ENCODE measurements at places on chromosomes 7 and 10. TPM values are rescaled to one million over a fixed set of nuclear protein-coding genes. Genes with fewer than 3 reads are reported as not detected.

DNA sequence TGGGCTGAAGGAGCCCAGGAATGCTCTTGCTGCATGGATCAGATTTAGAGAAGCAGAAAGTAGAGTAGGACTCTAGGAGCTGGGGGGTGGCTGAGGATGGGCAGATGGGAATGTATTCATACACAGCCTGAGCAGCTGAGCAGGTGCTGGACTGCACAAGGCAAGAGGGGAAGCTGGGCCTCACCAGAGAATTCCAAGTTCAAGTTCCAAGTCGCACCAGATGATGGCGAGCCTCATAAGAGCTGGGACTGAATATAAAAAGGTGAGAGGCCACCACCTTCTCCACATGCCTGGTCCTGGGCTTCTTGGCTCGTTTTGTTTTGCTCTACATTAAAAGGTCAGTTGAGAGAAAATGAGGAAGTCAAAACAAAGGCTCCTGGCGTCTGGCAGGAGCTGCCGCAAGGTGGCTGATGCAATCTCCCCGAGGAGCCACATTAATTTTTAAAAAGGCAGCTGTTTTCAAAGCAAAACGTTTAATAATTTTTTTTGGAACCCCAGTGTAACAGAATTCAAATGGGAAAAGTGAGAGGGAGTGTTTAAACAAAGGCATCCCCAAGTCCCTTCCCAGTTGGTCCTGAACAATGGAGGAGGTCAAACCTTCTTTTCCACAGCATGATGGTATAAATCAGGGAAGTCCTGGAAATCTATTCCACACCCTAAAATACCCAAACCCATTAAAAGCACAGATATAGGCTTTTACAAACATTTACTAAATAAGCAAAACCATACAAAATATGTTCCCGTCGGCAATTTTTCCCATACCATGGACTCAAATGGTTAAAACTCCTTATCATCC is 9.5 kb downstream of the CYREN start:
- no peak for DNase-seq

GRCh38 chr10:5447611-5448071 is 35.3 kb downstream of the NET1 start:
- DNase-seq: no peak

DNA sequence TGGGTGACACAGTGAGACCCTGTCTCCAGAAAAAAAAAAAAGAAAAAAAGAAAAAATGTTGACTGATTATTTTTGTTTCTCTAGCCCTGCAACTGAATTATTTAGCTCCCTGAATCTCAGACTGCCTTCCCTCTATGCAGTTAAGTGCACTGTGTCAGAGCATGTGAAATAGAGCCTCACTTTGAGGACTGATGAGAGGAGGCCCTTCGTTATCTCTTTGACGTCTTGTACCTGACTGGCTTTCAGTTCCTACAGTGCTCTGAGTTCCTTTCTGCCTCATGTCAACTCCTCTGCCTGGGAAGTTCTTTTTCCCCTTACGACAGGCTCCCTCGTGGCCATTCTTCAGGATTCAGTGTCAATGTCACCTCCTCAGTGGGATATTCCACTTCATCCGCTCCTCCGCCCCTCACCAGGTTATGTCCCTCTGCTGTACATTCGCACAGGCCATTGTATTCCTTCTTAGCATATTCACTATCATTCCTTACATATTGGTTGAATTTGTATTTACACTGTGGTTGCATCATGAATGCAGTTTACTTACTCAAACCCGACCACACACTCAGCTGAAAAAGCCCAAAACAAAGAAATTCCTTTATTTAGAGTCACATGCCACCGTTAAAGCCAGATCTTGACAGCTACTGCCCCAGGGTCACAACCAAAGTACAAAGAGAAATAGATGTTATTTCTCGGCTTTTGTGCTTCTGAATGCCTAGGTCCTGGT is 18.1 kb upstream of the CAMK2G start:
- DNase-seq: no peak

DNA sequence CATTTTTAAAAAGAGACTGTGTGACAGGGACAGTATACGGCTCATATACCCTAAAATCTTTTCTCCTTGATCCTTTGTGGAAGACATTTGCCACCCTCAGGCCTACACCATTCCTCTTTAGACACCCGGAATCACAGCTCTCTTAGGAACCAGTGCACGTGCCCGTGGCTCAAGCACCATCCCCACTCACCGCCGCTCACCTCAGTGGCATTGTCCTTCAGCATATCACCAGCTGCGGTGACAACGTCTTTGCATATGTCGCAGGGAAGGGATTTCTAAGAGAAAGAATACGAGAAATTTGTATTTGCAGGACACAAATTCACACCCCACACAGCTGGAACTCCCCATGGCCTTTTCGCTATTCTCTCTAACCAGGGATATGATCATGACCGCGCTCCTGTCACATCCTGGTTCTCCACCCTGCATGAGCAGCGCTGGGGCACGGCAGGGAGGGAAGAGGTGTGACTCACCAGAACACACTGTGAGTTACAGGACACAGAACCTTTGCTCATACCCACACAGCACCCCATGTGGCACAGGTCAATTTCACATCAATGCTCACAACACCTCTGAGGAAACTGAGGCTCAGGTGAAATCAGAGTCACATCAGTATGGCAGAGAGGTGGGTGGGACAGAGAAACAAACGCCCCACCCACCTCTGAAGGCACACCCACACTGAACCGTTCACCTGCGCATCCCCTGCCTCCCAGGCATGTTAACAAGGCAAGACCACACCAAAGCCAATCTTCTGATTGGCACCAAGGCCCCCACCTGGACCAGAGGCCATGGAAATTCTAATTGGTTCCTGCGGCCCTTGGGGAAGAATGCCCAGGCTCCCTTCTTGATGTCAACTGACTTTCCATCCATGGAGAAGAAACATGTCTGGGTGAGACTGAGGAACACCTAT is 19.2 kb downstream of the PSAP start:
- no peak for DNase-seq

GRCh38 chr10:116888380-116889055 is 39.2 kb downstream of the ENO4 start:
- peak; percentile 59 for DNase-seq

GRCh38 chr7:137316648-137317353 is 26.7 kb downstream of the PTN start:
- no peak for DNase-seq

DNA sequence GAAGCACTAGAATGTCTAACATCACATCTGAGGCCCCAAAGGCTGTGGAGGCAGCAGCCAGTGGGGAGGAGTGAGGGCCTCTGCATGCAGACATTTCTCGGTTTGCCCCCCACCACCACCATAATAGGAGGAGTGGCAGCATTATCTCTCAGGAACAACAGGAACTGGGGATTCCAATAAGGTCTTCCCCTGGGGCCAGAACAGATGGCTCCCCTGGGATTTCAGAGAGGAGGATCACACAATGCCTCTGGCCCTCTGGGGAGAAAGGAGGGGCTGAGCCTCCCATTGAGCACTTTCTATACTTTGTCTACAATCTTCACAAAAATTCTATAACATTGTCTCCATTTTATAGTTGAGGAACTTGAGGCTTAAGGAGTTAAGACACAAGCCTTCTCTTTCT is 61.1 kb downstream of the GRID1 start:
- no peak for DNase-seq

- DNase-seq: no peak
Observed at GRCh38 chr7:154684666-154685563, 318.0 kb downstream of the PAXIP1 start.

GRCh38 chr10:59325116-59325515 is 37.2 kb downstream of the FAM13C start:
- no peak for DNase-seq

DNA sequence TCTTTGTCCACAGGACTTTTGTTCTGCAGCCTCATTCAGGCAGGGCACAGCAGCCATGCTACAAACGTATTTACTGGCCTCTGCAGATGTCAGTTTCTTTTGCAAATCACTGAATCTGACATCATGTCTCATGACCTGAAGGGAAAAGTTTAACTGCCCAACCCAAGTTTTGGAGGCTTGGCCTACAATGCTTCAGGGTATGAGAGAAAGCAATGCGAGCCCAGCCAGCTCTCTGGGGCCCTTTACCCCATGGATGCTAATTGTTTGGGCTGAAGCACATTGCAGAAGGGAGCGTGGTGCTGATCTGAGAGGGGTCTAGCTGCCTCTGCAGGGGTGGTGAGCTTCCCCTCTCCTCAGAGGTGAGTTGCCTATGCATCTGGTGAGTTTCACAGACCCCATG is 179.9 kb upstream of the CXCL12 start:
- DNase-seq: no peak

GRCh38 chr10:14408139-14408538 is 77.4 kb upstream of the FRMD4A start:
- no peak for DNase-seq

- DNase-seq: no peak
Observed at GRCh38 chr10:74837743-74838142, 11.3 kb downstream of the KAT6B start.

DNA sequence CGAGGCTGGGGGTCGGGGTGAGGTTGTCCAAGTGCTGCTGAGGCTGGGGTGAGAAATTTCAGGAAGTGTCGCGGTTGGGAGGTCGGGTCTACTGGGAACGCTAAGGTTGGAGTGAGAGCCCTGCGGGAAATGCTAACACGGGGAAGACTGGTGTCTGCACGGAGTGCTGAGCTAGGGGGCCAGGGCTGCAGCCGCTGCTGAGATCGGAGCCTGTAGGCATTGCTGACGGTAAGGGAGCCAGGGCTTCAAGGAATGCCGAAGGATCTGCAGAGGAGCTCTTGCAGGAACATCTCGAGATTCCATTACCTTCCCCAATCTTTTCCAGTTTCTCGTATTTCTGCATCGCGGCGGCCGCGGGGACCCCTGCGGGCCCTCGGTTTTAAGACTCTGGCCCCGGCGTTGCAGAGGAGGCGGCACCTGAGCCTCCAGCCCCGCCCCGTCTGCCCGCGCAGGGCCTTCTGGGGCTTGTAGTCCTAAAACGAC is at the start of gene CDK5:
Gene CDK5 (minus strand): TSS at position 392 of the 483 bp plus-strand sequence. CDS start 49 bp downstream, at position 343.
- DNase-seq: peak; percentile 66

- peak; percentile 76 for DNase-seq
Observed at GRCh38 chr10:80454513-80455460, 677 bp downstream of the TSPAN14 start.

DNA sequence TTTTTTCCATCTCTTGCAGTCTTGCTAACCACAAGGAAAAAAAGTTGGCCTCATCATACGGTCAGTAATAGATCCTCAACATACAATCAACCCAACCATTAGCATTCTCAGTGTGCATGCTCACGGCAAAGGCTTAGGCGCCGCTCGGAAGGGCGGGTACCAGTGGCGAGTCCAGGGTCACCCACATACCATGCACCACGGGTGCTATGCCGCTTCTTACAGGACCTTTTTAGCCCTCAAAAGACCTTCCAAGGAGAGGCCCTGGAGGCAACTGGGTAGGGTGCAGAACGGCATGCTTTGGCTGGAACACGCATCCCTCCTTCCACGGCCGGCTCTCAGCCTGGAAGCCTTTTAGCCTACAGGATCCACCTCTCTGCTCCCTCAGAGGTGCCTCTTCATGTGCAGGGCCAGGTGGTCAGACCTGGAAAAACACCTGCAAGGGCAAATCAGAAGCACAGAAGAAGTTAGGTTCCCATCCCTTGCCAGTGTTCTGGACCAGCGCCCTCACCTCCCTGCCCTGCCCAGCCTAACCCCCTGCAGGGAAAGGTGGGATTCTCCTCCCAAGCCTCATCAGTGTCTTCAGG is 5.8 kb downstream of the KLF6 start:
- DNase-seq: no peak

DNA sequence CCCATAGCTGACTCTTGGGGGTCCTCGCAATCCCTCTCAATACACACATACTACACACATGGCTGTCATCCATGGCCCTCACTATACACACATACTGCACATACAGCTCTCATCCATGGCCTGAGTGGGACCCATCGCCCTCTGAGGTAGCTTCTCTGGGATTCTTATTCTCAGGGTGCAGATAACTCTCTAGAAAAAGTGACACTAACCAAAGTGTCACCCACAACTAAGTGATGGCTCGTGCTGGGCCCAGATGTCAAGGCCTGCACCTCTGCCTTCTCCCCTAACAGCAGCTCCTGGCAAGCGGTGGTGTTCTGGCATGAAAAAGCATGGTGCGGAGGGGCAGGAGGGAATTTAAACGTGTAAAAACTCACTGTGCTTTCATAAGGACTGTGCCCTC is 62.7 kb upstream of the ZPBP start:
- DNase-seq: no peak

DNA sequence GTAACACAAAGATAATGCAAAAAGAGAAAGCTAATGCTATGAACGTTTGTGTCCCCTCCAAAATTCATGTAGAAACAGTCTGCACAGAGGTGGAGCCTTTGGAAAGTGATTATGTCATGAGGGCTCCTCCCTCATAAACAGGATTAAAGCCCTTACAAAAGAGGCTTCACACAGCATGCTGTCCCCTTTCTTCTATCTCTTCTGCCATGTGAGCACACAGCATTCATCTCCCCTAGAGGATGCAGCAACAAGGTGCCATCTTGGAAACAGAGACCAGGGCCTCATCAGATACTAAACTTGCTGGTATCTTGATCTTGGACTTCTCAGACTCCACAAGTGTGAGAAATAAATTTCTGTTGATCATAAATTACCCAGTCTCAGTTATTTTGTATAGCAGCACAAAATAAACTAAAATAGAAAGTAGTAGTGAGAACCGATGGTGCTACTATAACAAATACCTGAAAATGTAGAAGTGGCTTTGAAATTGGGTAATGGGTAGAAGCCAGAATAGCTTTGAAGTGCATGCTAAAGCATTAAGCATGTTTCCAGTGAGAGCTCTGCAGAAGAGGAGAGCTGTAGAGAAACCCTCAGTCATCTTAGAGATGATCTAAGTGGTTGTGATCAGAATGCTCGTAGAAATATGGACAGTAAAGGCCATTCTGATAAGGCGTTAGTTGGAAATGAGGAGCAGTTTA is 108.7 kb downstream of the DNAJC1 start:
- no peak for DNase-seq

DNA sequence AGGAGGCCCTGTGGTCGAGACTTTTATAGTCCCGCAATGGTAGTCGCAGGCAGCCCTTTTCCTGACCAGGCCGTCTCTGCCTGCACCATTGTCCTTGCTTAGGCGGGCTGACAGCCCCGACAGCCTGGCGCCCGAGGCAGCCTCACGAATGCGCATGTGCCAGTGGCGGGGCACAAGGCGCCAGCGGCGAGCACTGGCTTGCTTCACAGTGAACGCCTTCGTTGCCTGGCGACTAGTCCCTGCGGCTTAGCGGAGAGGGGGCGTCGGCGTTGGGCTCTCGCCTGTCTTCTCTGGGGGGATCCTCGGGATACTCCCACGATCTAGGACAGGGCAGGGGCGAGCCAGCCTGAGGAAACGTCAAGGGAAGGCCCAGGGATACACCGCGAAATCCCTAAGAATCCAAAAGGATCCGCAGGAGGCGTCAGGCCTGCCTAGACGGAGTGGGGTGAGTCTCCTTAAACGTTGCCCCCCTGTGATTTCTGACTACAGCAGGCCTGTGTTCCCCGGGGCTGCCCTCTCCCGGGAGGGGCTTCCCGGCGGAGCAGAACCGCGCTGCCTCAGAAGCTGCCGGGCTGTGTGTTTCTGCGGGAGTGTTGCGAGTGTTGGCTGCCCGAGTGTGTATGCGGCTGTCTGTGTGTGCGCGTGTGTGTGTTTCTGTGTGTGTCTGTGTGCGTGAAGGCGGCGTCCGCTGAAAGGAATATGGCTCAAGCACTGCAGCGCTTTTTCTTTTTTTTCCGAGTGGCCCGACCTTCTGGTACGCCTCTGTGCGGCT is 20.5 kb upstream of the ZNF273 start:
- DNase-seq: peak; percentile 69

GRCh38 chr10:86314616-86315548 is 51.7 kb downstream of the GRID1 start:
- DNase-seq: no peak

Gene CYP26C1
- total RNA-seq: 0.27 TPM

Gene DOCK1
- total RNA-seq: 44.8 TPM

Gene TECTB
- not detected for total RNA-seq

Gene UCN3
- 0.53 TPM for total RNA-seq

Gene DEPP1
- 108 TPM for total RNA-seq

Gene ANKRD2
- 0.35 TPM for total RNA-seq

All from lower lobe of right lung (tissue), 2 donors.